ENCODE measurements at places on chromosomes 3 and 15.

DNA sequence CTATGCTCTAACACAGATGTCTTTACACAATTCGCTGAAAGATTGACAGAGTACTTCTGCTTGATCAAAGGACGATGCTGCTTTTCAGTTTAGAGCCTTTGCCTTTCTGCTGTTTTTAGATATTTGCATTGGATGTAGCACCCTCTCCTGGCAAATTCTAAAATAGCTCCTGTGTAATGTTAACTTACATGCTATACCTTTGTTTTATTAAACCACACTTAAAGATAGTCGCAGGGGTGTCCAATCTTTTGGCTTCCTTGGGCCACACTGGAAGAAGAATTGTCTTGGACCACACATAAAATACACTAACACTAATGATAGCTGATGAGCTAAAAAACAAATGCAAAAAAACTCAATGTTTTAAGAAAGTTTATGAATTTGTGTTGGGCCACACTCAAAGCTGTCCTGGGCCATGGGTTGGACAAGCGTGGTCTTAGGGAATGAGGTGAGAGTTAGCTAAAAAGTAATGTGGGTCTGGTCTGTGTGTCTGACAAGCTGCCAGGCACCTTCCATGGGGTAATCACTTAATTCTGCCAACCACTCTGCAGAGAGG is 62.9 kb downstream of the ATG7 start:
- peak; percentile 4 for DNase-seq
- H3K4me1 ChIP-seq: no peaks in the 10 kb centered on the region
- peaks cover 4% of the 10 kb centered on the region for H3K36me3 ChIP-seq
- H3K27ac ChIP-seq: no peak overlapping the region
- no peaks in the 10 kb centered on the region for H3K27me3 ChIP-seq

GRCh38 chr3:42476225-42477125 is 26.0 kb upstream of the VIPR1 start:
- H3K27me3 ChIP-seq: peaks cover 22% of the 10 kb centered on the region
- no peak overlapping the region for H3K4me3 ChIP-seq
- H3K4me1 ChIP-seq: no peaks in the 10 kb centered on the region
- DNase-seq: no peak

DNA sequence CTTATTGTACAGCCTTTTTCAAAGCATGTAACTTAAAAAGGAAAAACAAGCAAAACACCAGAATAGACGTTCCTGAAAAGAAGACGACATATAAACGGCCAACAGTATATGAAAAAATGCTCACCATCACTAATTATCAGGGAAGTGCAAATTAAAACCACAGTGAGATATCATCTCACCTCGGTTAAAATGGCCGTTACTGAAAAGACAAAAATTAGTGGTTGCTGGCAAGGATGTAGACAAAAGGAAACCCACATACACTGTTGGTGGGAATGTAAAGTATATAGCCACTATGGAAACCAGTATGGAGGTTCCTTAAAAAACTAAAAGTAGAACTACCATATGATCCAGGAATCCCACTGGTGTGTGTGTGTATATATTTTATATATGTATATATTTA is 64.5 kb upstream of the MLF1 start:
- H3K36me3 ChIP-seq: no peaks in the 10 kb centered on the region
- no peak overlapping the region for H3K4me3 ChIP-seq
- no peak overlapping the region for H3K27ac ChIP-seq
- no peaks in the 10 kb centered on the region for H3K27me3 ChIP-seq

DNA sequence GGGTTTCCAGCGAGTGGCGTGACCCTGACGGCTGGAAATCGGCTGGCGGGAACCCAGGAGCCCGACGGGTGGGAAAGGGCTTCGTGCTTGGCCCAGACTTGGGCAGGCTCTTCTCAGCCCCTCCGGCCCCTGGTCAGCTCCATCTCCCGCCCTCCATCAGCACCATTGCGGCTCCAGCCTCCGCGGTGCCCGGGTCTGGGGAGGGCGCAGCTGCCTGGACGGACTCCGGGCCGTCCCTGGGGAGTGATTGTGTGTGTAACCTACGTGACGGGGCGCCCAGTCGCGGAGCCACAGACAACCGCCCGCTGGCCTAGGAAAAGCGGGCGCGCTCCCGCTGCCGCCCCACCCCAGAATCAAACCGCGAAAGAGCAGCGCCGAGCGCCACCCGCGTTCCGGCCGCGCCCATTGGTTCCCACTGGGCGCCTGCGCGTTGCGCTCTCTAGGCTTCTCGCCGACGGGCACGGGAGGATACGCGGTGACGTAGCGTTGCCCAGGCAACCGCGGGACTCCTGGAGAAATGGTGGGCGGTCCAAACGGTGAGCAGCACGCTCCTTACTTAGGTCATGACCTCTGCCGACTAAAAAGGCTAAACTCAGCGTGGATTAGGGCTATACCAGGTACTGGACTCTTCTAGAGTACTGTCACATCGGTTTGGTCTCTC is at the start of gene CFAP20DC:
CFAP20DC (minus strand) TSS at position 355 of the 661 bp plus-strand sequence. CDS start 394 bp downstream, outside the sequence.
- DNase-seq: peak; percentile 90
- no peaks in the 10 kb centered on the region for H3K36me3 ChIP-seq
- peaks cover 15% of the 10 kb centered on the region for H3K4me1 ChIP-seq
- peak within 1 kb of the TSS; percentile 67 for H3K27ac ChIP-seq
- peak within 1 kb of the TSS; percentile 65 for H3K4me3 ChIP-seq
- H3K27me3 ChIP-seq: peaks cover 14% of the 10 kb centered on the region

GRCh38 chr15:75059607-75060006 is 36.2 kb downstream of the PPCDC start:
- H3K27ac ChIP-seq: peak overlapping the region; percentile 61
- peaks cover 25% of the 10 kb centered on the region for H3K36me3 ChIP-seq
- H3K4me3 ChIP-seq: no peak overlapping the region
- peaks cover 54% of the 10 kb centered on the region for H3K4me1 ChIP-seq

DNA sequence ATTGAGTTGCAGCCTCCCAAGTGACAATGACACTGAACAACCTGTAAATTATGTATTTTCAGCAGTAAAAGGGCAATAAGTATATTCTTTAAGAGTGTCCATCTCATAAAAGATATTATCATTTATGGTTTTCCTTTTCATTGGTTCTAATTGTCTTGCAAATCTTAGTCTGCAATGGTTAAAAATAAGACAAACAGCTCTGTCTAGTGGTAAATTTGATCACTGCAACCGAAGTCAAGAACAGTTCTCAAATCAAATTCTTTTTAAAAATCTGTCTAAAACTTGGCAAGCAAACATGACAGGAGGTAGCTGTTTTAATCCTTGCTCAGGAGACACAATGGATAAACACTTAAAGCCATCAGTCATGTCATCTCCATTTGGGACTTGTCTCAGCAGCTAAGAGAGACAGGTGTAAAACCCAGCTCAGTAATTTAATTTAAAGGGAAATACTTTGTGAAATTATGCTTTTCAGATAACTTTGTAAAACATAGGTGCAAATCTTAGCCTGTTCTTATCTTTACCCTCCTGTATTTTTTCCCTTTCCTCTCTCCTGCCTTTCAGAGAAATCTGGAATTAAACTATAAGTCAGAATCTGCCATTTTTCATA is 150.3 kb upstream of the ARHGEF26 start:
- H3K36me3 ChIP-seq: no peaks in the 10 kb centered on the region
- no peaks in the 10 kb centered on the region for H3K4me1 ChIP-seq
- H3K27ac ChIP-seq: no peak overlapping the region
- no peaks in the 10 kb centered on the region for H3K27me3 ChIP-seq
- H3K4me3 ChIP-seq: no peak overlapping the region
- DNase-seq: no peak

DNA sequence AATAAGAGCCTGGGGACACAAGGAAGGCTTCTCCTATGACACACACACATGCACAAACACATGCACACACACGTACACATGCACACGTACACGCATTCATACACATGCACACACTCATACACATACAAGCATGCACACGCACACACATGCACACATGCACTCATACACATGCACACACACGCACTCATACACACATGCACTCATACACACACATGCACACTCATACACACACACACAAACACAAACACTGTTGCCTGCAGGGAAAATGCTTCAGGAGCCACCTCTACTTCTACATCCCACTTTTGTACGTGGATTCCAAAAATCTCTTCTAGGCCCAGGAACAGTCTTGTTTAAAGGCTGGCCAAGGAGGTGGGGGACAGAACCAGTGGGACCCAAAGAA is 20.7 kb upstream of the NR2E3 start:
- H3K4me1 ChIP-seq: no peaks in the 10 kb centered on the region
- H3K36me3 ChIP-seq: no peaks in the 10 kb centered on the region
- no peak overlapping the region for H3K27ac ChIP-seq
- no peak for DNase-seq

- H3K27me3 ChIP-seq: peaks cover 3% of the 10 kb centered on the region
- H3K4me3 ChIP-seq: no peak overlapping the region
- no peaks in the 10 kb centered on the region for H3K4me1 ChIP-seq
- H3K27ac ChIP-seq: no peak overlapping the region
- no peaks in the 10 kb centered on the region for H3K36me3 ChIP-seq
These were observed 256.3 kb downstream of the CPNE4 start for GRCh38 chr3:131778526-131778925.

- no peak for DNase-seq
- H3K4me1 ChIP-seq: no peaks in the 10 kb centered on the region
- no peak overlapping the region for H3K27ac ChIP-seq
- H3K36me3 ChIP-seq: no peaks in the 10 kb centered on the region
- H3K4me3 ChIP-seq: no peak overlapping the region
- H3K27me3 ChIP-seq: no peaks in the 10 kb centered on the region
These were observed 955.7 kb downstream of the TUSC7 start for GRCh38 chr3:117665296-117665695.

DNA sequence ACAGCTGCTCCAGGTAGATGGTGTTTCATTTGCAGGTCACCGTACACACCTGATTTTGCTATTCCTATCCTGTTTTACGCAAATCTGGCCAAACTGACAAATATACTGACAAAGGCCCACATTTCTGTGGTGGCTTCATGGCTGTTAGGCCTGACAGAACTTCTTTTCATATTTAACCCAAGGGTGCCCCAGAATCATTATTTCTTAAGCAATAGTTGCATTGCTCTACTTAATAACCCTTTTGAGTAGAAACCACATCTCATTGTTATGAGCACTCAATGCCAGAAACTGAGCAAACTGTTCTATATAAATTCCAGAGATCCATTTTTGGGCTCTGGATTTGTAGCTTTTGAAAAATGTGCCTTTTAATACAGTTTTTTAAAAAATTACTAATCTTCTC is 19.4 kb downstream of the ASTE1 start:
- H3K27ac ChIP-seq: no peak overlapping the region
- H3K4me1 ChIP-seq: peaks cover 29% of the 10 kb centered on the region
- H3K36me3 ChIP-seq: peaks cover 37% of the 10 kb centered on the region
- DNase-seq: no peak
- no peak overlapping the region for H3K4me3 ChIP-seq
- H3K27me3 ChIP-seq: no peaks in the 10 kb centered on the region

DNA sequence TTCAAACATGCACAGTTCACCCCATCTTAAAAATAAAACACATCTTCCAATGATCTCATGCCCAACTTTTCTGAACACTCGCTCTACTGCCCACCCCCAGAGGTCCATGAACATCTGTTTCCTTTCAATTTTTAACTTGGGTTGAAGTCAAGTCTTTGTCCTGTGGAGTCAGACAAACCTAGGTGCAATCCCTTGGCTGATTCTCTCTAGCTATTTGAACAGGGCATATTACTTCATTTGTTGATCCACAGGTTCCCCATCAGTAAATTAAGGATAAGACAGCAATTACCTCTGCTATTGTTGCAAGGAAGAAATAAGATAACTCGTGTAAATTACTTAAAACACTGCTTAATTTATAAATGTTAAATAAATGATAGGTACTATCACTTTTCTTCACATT is 180.1 kb downstream of the CNTN3 start:
- no peak overlapping the region for H3K27ac ChIP-seq
- no peak overlapping the region for H3K4me3 ChIP-seq
- no peaks in the 10 kb centered on the region for H3K4me1 ChIP-seq

DNA sequence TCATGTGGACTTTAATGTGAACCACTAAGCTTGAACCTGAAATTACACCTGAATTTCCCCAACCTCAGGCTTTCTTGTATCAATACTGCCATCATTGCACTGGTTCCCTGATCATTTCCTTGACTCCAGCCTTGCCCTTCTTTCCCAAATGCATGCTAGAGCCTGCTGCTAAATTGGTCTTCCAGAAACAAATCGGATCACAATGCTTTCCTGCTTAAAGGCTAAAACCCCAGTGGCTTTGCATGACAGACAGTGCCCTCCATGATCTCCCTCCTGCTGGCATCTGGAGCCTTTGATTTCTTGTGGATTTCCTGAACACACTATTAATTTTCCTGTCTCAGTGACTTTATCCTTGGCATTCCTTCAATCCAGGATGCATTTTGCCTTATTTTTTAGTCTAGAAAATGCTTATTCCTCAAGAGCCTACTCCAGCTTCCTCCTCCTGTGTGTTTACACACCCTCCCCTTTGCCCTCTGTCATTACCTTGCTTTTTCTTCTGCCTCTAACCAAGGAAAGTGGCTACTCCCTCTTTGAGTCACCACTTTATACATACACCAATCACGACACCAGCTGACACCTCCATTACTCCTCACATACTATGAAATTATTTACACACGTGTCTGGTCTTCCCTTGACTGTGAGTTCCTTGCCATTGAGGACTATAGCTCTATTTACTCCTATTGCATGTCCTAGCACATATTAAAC is 214.6 kb downstream of the KCNAB1 start:
- H3K4me3 ChIP-seq: no peak overlapping the region
- no peak for DNase-seq
- no peaks in the 10 kb centered on the region for H3K36me3 ChIP-seq
- H3K4me1 ChIP-seq: no peaks in the 10 kb centered on the region
- H3K27me3 ChIP-seq: peaks cover 8% of the 10 kb centered on the region

GRCh38 chr3:4825436-4826236 is 153.6 kb upstream of the BHLHE40 start:
- DNase-seq: no peak
- peaks cover 70% of the 10 kb centered on the region for H3K36me3 ChIP-seq
- no peaks in the 10 kb centered on the region for H3K27me3 ChIP-seq
- H3K4me3 ChIP-seq: peak overlapping the region; percentile 86
